ENCODE measurements at places on chromosomes 5 and 9.

- no peak for DNase-seq
Measured at GRCh38 chr5:76691467-76692273, 24.3 kb upstream of the F2R start.

- DNase-seq = no peak
Measured at GRCh38 chr5:113615708-113616107, 102.2 kb downstream of the YTHDC2 start.

- DNase-seq = no peak
Measured at GRCh38 chr9:116468793-116469527, 218.1 kb upstream of the TRIM32 start.

DNA sequence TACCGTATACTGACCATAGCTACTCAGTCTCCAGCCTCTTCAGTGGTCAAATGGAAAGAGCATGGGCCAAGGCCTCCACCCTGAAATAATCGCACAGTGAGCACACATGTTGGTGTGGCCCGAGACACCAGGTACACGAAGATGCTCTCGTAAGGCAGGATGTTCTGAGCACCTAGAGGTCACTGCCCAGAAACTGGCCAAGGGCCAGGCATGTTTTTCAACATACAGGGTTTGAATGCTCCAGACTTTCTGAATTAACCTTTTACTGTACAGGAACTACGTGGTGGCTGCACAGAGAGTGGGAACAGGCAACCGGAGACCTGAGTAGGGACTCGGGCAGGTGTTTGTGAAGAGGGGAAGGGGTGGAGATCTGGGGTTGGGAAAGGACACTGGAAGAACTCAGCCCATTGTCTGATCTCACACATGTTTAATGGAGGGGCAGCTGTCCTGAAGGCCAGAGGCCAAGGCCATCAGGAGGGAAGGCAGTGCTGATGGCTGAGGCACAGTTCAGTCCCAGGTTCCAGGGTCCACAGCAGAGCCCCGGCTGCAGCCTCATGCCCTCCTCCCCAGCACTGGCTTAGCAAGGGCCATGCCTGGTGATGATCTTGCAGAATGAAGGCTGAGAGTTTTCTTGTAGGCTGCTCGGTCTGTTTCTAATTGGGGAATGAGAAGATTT, 48.5 kb upstream of the ANKRD18A start:
- DNase-seq = no peak

DNA sequence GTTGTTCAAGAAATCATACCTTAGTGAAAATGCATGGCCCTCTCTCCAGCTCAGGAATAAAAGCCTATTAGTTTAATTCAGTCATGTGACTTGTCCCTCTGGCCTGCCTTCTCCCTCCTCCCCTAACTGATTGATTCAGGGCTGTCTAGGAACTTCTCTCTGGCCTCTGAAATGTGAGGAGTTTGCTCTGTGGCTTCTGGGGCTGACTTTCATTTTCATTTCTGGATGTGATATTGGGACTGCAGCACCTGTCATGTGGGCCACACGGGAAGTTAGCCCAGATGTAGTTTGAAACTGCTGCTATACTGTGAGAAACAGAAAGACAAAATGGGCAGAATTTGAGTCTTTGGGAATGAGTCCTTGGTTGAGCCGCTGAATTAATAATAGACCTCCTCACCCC, 44.8 kb downstream of the PARP8 start:
- no peak for DNase-seq

DNA sequence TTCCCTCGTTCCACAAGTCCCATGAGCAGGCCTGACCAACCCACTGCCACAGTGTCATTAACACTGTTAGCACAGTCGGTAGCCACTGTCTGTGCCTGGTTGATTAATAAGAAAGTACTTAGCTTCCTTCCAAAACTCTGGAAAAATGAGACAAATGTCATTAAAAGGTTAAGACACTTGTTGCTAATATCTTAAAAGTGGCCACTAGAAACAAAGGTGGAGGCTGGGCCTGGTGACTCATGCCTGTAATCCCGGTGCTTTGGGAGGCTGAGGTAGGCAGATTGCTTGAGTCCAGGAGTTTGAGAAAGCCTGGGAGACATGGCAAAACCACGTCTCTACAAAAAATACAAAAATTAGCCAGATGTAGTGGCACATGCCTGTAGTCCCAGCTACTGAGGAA, 194.0 kb downstream of the PDZD2 start:
- no peak for DNase-seq

DNA sequence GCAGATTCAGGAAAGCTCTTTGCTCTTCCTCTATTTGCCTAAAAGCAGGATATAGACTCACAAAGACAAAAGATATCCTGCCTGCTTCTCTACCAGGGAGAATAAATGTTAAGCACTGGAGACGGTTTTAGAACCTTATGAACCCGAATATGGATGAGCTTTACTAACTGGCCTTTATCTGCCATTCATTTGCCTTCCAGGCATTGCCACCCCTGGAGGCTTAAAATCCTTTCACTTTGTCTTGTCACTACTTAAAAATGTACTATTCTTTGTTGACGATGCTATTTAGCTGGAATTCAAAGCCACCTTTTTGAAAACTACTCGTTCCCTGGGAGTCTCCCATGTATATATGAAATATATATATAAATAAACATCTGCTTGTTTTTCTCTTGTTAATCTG, 23.2 kb upstream of the LVRN start:
- DNase-seq = no peak

GRCh38 chr5:171275841-171276544, 33.1 kb upstream of the TLX3 start:
- DNase-seq = no peak

DNA sequence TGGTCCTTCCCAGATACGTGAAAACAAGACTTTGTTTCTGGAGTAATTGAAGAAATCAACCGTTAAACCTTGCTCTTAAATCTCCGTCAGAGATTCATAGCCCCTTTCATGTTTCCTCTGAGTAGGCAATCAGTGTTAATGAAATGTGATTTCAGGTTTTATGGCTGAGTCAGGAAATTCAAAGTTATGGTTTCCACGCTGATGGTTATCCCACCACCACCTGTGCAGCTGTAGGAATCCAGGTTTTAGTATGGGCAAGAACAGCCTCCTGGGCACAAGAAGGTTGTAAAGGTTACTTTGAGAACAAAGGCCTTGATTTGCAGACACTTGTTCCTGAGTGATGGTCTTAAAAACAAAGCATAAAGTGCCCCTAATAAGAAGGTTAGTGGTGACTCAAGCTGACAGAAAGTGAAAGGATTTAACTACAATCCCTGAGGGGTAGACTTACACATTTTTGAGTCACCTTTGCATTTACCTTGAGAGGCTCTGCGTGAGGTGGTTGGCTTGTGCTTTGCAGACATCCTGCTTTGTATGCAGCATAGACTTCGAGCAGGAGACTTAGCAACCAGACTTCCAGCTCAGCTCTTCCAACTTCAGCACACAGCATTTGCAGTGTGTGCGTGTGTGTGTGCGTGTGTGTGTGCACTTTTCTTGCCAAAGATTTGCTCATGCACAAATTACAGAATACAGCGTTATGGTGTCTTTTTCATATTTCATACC, 159.6 kb downstream of the TLE4 start:
- DNase-seq = no peak

GRCh38 chr5:84085387-84086041, 299.2 kb downstream of the EDIL3 start:
- DNase-seq = no peak

DNA sequence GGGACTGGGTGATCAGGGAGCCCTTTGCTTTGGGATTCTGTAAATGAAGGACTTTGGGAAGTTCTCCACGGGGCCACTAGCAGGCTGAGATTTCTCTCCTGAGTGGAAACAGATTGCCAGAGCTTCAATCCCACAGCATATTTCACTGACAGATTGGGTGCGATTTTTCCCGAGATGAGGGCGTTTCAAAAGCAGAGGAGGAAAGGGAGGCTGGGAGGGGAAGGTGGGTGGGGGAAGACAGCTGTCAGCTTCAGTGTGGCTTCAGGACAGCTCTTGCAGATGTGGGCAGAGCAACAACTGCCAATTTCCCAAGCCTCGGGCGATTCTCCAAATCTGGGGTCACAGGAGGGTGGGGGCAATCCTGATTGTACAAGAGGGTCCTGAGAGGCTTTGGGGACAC, 258.5 kb upstream of the ADRA1B start:
- no peak for DNase-seq

DNA sequence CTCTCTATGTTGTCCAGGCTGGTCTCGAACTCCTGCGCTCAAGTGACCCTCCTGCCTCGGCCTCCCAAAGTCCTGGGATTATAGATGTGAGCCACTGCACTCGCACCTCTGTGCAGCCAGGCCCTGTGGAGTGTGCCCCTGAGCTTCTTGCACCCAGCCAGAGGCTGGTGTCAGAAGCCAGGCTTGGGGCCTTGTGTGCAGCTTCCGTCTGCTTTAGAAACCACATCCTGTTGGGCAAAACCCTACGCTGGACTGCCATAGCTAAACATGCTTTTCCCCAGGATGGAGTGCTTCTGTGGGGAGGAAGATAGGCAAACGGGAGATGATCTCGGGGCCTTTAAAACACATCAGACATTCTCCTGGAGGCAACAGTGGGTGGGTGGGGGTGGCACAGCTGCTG, 40.1 kb downstream of the PRRT1B start:
- DNase-seq = no peak

DNA sequence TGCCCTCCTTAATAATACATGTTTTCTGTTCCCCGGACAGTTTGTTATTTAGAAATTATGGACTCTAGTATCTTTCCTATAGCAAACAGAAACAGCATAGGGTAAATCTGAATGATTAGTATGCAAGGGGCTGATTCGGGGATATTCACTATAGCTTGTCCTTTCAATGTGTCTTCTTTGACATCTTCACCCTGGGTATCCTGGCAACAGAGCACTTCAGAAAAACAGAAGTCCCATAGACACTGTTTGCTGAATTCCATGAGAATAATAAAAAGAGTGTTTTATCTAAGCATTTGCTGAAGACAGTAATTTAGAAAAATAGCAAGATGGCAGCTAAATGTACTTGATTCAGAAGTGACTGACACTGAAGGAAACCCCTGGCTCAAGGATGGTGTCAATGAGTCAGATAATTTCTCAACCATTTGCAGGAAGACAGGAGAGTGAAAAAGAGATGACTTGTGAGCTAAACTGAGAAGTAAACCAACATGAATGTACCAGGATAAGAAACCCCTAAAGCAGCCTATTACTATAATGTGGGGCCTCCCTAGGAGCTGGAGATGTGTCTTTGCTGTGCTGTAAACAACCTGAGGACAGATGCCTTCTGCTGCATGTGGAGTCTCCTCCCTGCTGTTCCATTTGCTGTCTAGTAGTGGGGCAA, 246.2 kb downstream of the MAN2A1 start:
- DNase-seq = no peak

GRCh38 chr9:130158001-130158400, 14.2 kb upstream of the NCS1 start:
- DNase-seq = no peak

DNA sequence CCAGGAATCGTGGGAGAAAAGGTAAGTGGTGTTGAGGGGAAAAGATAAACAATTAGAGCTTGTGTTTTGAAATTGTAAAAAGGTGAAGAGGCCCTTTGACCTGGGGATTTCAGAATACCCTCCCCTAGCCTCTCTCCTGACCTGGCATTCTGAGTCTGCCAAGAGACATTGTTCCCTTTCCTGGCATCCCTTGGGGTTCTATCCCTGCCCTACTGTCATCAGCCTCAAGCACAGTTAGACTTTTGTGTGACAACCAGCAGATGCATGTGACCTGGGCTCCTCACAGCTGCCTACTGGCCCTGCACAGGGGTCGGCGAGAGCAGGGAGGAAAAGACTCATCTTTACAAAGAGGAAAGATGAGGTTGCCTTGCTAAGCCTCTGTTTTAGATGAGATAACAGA, 72.2 kb upstream of the ORM1 start:
- no peak for DNase-seq

GRCh38 chr5:133399247-133399891, 213.0 kb downstream of the FSTL4 start:
- no peak for DNase-seq

DNA sequence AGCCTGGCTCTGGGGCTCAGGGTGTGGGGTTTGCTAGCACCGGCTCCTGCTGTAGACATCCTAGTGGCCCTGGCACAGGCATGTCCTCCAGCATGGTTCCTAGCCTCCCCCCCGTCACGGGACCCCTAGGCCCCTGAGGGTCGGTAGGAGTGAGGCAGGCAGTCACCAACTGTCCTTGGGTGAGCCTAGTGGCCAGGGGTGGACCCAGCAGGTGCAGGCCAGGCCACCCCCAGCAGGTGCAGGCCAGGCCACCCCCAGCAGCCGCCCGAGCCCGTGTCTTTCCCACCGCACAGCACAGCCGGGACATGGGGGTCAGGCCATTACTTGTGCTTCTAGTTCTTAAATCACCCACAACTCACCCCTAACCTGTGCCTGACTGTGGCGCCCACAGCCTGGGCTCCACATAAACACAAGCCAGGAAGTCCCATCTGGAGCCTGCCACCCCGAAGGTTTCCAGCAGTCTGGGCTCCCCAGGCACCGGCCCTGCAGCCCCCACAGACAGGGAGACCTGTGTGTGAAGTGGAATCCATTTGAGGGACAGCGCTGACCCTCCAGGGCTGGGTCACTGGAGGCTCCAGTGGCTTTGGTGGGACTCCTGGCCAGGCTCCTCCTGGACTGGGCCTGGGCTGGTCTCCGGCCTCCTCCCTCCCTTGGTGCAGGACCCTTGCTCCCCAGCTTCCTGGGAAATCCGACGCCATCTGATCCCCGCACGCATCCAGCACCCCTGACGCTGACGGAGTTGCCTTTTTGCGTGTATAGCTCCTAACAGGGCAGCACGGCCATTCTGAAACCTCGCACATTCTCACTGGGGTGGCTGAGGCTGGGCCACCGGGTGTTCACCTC, 114.1 kb upstream of the LPCAT1 start:
- no peak for DNase-seq

DNA sequence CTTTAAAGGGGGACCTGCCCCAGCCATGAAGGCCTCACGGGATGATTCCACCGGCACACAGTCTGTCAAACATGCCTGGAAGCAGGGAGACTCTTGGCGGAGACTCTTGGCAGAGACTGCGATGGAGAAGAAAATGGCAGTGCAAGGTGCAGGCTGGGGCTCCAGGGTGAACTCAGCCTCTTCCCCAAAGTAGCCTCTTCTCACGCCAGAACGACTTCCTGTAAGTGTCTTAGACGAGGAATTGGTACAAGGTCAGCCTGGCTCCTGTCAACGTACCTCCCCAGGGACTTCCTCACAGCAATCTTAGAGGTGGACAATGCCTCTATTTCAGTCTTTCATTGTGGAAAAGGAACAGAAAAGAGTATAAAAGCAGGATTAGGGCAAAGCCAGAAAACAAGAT, 109.3 kb downstream of the UGCG start:
- no peak for DNase-seq

- no peak for DNase-seq
Measured at GRCh38 chr5:15499528-15500324, at the start of gene FBXL7. Gene FBXL7, plus strand, starts transcription at chr5:15500180.

- no peak for DNase-seq
Measured at GRCh38 chr5:174303437-174304045, 258.0 kb downstream of the NSG2 start.

DNA sequence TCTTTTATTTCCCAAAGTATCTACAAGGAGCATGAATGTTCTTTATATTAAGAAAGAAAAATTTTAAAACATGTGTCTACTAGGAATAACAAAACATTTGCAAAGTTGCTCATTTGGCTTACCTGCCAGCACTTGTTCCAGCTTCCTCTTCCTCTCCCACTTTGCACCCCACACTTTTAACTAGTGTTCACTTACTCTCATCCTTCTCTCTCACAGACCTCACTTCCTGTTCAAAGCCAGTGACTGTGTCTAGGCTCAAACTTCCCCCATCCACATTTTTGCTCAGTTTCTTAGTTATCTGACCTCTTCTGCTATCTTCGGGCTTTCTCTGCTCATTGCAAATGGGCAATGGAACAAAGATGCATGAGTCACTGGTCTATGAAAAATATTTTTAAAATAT, 512.2 kb upstream of the ZNF462 start:
- DNase-seq = no peak

- DNase-seq = no peak
Measured at GRCh38 chr9:14793389-14793788, 70.9 kb upstream of the CER1 start.

- no peak for DNase-seq
Measured at GRCh38 chr5:39515881-39516280, 91.1 kb upstream of the DAB2 start.
